ENCODE measurements at places on chromosomes 3 and 15. TPM values are rescaled to one million over a fixed set of nuclear protein-coding genes. Genes with fewer than 3 reads are reported as not detected.
A peak's percentile ranks its signal among the peaks of the same experiment; 100 is the strongest.

The RTP4 gene
- total RNA-seq = 3.1 TPM

DNA sequence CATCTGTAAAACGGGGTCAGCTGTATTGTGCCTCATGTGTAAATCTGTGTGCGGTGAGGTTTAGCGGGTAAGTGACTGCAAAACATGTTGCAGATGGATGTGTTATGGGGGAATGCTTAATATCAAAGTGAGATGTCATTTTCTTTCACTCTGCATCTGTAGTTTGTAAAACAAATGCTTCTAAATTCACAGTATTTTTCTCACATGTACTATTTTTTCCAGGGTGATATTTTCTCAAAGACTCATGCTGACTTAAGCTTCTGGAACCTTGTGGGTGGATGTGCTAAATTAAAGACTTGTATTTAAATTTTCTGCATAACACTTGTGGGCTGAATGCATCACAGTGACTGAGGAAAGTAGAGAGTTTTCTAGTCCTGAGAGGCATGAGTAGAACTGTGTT lies 115.2 kb upstream of the TP63 start:
- H3K27me3 ChIP-seq = no peaks in the 10 kb centered on the region
- H3K36me3 ChIP-seq = peaks cover 11% of the 10 kb centered on the region
- DNase-seq = no peak
- H3K27ac ChIP-seq = no peak overlapping the region
- H3K4me1 ChIP-seq = peaks cover 17% of the 10 kb centered on the region

The BRPF1 gene
- 25.9 TPM for total RNA-seq

DNA sequence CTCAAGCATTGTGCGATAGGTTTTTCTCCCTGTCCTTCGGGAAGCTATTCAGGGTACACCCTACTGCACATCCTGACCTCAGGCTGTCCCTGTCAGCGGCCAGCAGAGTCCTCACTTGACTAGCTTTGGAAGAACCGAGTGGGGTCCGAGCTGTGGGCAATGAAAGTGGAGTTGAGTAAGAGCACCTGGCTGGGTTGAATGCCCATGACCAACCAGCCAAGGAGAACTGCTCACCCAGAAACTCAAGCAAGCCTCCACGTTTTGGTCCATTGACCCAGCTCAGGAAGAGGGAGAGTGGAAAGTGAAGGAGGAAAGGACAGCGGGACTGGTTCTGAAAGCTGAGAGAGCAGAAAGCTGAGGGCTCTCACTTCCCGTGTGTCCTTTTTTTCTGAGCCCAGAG lies 36.0 kb upstream of the HDGFL3 start:
- no peak overlapping the region for H3K27ac ChIP-seq
- no peak overlapping the region for H3K4me3 ChIP-seq
- no peak for DNase-seq
- peaks cover 41% of the 10 kb centered on the region for H3K27me3 ChIP-seq
- no peaks in the 10 kb centered on the region for H3K4me1 ChIP-seq
- peaks cover 2% of the 10 kb centered on the region for H3K36me3 ChIP-seq

The TMEM207 gene
- total RNA-seq = not detected

GRCh38 chr15:43879386-43880355 lies 52.9 kb downstream of the WDR76 start:
- H3K27ac ChIP-seq = no peak overlapping the region
- H3K36me3 ChIP-seq = peaks cover 43% of the 10 kb centered on the region
- no peaks in the 10 kb centered on the region for H3K27me3 ChIP-seq
- H3K4me1 ChIP-seq = no peaks in the 10 kb centered on the region
- no peak for DNase-seq

GRCh38 chr15:64443747-64444621 lies 16.4 kb upstream of the ZNF609 start:
- H3K36me3 ChIP-seq = peaks cover 24% of the 10 kb centered on the region
- H3K4me3 ChIP-seq = peak overlapping the region; percentile 61
- H3K27ac ChIP-seq = peak overlapping the region; percentile 93
- no peaks in the 10 kb centered on the region for H3K27me3 ChIP-seq
- peaks cover 63% of the 10 kb centered on the region for H3K4me1 ChIP-seq
- no peak for DNase-seq

The FETUB gene
- total RNA-seq = not detected

The GUCA1C gene
- not detected for total RNA-seq

GRCh38 chr3:29949940-29950616 lies 656.3 kb upstream of the TGFBR2 start:
- no peaks in the 10 kb centered on the region for H3K27me3 ChIP-seq
- H3K4me3 ChIP-seq = no peak overlapping the region
- no peaks in the 10 kb centered on the region for H3K36me3 ChIP-seq
- H3K4me1 ChIP-seq = no peaks in the 10 kb centered on the region
- no peak overlapping the region for H3K27ac ChIP-seq
- no peak for DNase-seq

The LINGO1 gene
- total RNA-seq = not detected

The TWF2 gene
- 85.0 TPM for total RNA-seq

The CLRN1 gene
- not detected for total RNA-seq

GRCh38 chr15:49199666-49200065 lies 29.6 kb downstream of the GALK2 start:
- no peaks in the 10 kb centered on the region for H3K27me3 ChIP-seq
- H3K27ac ChIP-seq = no peak overlapping the region
- H3K4me3 ChIP-seq = no peak overlapping the region
- peaks cover 8% of the 10 kb centered on the region for H3K4me1 ChIP-seq
- DNase-seq = no peak
- peaks cover 28% of the 10 kb centered on the region for H3K36me3 ChIP-seq

- peaks cover 8% of the 10 kb centered on the region for H3K4me1 ChIP-seq
- DNase-seq = peak; percentile 33
- no peak overlapping the region for H3K27ac ChIP-seq
- no peak overlapping the region for H3K4me3 ChIP-seq
These were observed 7.2 kb downstream of the CD276 start for GRCh38 chr15:73691396-73691795.

- H3K27ac ChIP-seq = no peak overlapping the region
- no peaks in the 10 kb centered on the region for H3K36me3 ChIP-seq
- no peaks in the 10 kb centered on the region for H3K27me3 ChIP-seq
- H3K4me3 ChIP-seq = no peak overlapping the region
- DNase-seq = no peak
These were observed 15.3 kb downstream of the ZBTB47 start for GRCh38 chr3:42668793-42669217.

DNA sequence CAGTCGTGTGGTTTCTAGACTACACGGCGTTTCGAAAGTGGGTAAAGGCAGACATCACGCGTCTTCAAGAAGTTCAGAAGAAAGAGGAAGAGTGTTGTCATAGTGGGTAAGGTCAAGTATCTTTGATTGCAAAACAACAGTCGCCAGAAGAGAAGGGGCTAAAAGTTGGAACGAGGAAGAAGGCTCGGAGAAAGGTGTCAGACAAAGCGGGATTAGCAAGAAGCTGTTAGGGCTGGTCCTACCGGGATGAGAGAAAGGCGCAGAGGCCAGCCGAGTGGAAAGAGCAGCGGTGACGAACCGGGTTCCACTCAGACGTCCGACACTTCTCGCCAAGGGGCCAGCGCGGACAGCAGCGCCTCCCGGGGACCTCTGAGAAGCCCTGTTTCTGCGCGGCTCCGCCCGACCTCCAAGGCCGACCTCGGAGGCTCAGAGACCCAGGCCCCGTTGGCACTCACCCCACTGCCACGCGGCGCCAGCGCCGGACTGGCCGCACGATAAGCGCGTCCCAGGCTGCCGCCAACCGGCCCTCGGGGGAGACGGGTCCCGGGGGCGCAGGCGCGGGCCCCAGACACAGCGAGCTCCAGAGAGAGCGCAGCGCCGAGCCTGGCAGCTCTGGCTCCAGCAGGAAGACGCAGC lies 436 bp downstream of the ADPGK start:
- no peaks in the 10 kb centered on the region for H3K27me3 ChIP-seq
- H3K4me3 ChIP-seq = peak overlapping the region; percentile 97

GRCh38 chr3:43288850-43289249 lies 2.5 kb downstream of the SNRK start:
- peak overlapping the region; percentile 94 for H3K4me3 ChIP-seq
- no peak for DNase-seq
- H3K4me1 ChIP-seq = peaks cover 59% of the 10 kb centered on the region

- no peaks in the 10 kb centered on the region for H3K36me3 ChIP-seq
- no peak overlapping the region for H3K27ac ChIP-seq
- no peaks in the 10 kb centered on the region for H3K4me1 ChIP-seq
- no peak overlapping the region for H3K4me3 ChIP-seq
- DNase-seq = no peak
- peaks cover 2% of the 10 kb centered on the region for H3K27me3 ChIP-seq
These were observed 18.3 kb upstream of the DET1 start for GRCh38 chr15:88564741-88565140.

GRCh38 chr15:54364961-54365360 lies 386.7 kb downstream of the UNC13C start:
- no peak for DNase-seq
- H3K4me3 ChIP-seq = no peak overlapping the region
- H3K36me3 ChIP-seq = no peaks in the 10 kb centered on the region
- H3K27me3 ChIP-seq = no peaks in the 10 kb centered on the region
- no peaks in the 10 kb centered on the region for H3K4me1 ChIP-seq

GRCh38 chr3:156382458-156383346 lies 172.2 kb downstream of the SSR3 start:
- H3K27me3 ChIP-seq = peaks cover 2% of the 10 kb centered on the region
- no peaks in the 10 kb centered on the region for H3K36me3 ChIP-seq
- no peak overlapping the region for H3K4me3 ChIP-seq
- no peaks in the 10 kb centered on the region for H3K4me1 ChIP-seq

DNA sequence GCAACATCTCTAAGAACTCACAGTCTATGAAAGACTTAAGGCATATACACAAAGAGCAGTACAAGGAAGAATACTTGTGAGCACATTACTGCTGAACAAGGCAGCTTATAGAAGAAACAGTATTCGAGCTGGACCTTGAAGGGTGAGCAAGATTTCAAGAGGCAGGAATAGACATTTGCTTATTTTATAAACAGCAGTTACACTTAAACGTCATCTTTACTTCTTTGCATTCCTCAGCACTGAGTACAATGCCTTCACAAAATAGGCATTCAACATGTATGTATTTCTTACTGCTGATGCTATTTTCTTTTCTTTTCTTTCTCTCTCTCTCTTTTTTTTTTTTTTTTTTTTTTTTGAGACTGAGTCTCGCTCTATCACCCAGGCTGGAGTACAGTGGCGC lies 205.8 kb downstream of the ZIC4 start:
- H3K27ac ChIP-seq = no peak overlapping the region
- H3K4me1 ChIP-seq = no peaks in the 10 kb centered on the region
- DNase-seq = no peak
- H3K36me3 ChIP-seq = no peaks in the 10 kb centered on the region

The MAGEF1 gene
- total RNA-seq = 13.6 TPM

DNA sequence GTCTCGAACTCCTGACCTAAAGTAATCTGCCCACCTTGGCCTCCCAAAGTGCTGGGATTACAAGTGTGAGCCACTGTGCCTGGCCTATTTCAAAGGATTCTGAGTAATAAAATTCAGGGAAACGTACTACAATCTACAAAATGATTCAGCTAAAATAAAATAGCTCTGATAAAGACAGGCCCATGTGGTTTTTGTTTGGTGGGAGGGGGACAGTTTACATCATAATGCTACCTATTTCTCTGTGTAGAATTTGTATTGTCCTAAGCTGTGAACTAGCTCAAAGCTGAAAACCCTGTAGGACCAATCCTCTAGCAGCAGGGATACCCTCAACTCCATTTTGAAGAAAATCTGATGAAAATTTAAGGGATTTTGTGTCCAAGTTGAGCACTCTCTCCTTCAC lies 25.8 kb downstream of the CDV3 start:
- no peak overlapping the region for H3K4me3 ChIP-seq
- peaks cover 22% of the 10 kb centered on the region for H3K4me1 ChIP-seq
- no peak overlapping the region for H3K27ac ChIP-seq
- DNase-seq = no peak
- peaks cover 28% of the 10 kb centered on the region for H3K36me3 ChIP-seq

DNA sequence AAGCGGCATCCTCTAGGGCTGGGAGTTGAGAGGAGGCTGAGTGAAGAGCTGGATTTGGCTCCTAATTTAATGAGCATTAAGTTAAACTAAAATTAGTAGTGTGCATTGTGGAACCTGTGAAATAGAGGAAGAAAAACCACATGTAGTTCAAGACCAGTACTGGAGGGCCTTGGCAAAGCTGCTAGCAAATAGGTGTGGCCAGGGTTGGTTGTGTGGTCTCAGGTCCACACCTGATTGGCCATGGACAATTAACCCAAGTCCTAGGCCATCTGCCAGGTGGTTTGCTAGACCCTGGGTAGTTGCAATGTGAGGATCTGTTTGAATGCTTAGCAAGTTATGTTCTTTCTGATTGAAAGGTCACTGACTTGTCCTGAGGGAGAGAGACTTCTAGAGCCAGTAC lies 275.5 kb downstream of the PDCD6IP start:
- H3K27me3 ChIP-seq = no peaks in the 10 kb centered on the region
- no peak overlapping the region for H3K4me3 ChIP-seq
- H3K36me3 ChIP-seq = no peaks in the 10 kb centered on the region
- H3K4me1 ChIP-seq = peaks cover 2% of the 10 kb centered on the region

The DGKG gene
- total RNA-seq = 0.71 TPM

- H3K4me3 ChIP-seq = no peak overlapping the region
- no peak for DNase-seq
- peaks cover 45% of the 10 kb centered on the region for H3K4me1 ChIP-seq
- H3K36me3 ChIP-seq = peaks cover 2% of the 10 kb centered on the region
- no peaks in the 10 kb centered on the region for H3K27me3 ChIP-seq
- H3K27ac ChIP-seq = no peak overlapping the region
These were observed 224.2 kb upstream of the TBL1XR1 start for GRCh38 chr3:177421481-177421785.

DNA sequence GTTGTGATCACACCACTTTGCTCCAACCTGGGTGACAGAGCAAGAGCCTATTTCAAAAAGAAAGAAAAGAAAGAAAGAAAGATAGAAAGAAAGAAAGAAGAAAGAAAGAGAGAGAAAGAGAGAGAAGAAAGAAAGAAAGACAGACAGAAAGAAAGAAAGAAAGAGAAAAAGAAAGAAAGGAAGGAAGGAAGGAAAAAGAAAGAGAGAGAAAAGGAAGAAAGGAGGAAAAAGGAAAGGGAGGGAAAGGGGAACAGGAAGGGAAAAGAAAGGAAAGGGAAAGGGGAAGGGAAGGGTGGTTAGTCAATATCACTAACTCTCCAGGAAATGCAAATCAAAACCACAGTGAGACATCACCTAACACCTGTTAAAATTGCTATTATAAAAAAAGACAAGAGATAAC lies 18.2 kb downstream of the OR5K4 start:
- peaks cover 1% of the 10 kb centered on the region for H3K27me3 ChIP-seq
- H3K4me1 ChIP-seq = peaks cover 2% of the 10 kb centered on the region
- no peaks in the 10 kb centered on the region for H3K36me3 ChIP-seq
- H3K4me3 ChIP-seq = no peak overlapping the region

- peaks cover 8% of the 10 kb centered on the region for H3K4me1 ChIP-seq
- peaks cover 7% of the 10 kb centered on the region for H3K27me3 ChIP-seq
- no peak for DNase-seq
- H3K36me3 ChIP-seq = no peaks in the 10 kb centered on the region
- H3K4me3 ChIP-seq = no peak overlapping the region
These were observed 47.8 kb downstream of the CCDC54 start for GRCh38 chr3:107425033-107425432.

DNA sequence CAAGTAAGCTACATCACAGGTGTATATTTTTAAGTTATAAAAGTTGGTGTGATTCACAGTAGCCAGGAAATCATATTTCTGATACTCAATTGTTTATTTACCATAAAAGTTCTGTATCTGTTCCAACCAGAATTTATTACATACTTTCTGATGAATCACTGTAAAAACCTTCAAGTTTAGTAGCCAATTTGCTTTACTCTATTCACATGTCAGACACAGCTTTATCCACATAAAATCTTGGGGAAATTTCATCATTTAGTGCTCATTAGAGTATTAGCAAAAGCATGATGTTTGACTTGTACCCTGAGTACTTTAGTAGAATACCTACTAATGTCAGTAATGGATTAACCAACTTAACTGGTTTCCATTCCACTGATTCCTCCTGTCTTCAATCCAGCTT lies 249.8 kb downstream of the POLQ start:
- H3K27me3 ChIP-seq = peaks cover 2% of the 10 kb centered on the region
- H3K27ac ChIP-seq = no peak overlapping the region
- no peaks in the 10 kb centered on the region for H3K36me3 ChIP-seq
- no peak for DNase-seq

The FAM43A gene
- 5.0 TPM for total RNA-seq

All from activated CD4-positive, alpha-beta T cell treated with anti-CD3 and anti-CD28 coated beads for 36 hours (primary cell).